Heart left ventricle (tissue), 16 donors: ENCODE measurements at places on chromosomes 7 and 10. TPM values are rescaled to one million over a fixed set of nuclear protein-coding genes. Genes with fewer than 3 reads are reported as not detected.

- no peak for DNase-seq
Measured at GRCh38 chr7:140674356-140674800, 1.6 kb downstream of the ADCK2 start.

- DNase-seq, result peak; percentile 77
Measured at GRCh38 chr7:2157473-2158279, 75.1 kb downstream of the MAD1L1 start.

- no peak for DNase-seq
Measured at GRCh38 chr7:118264836-118265235, 40.3 kb downstream of the ANKRD7 start.

DNA sequence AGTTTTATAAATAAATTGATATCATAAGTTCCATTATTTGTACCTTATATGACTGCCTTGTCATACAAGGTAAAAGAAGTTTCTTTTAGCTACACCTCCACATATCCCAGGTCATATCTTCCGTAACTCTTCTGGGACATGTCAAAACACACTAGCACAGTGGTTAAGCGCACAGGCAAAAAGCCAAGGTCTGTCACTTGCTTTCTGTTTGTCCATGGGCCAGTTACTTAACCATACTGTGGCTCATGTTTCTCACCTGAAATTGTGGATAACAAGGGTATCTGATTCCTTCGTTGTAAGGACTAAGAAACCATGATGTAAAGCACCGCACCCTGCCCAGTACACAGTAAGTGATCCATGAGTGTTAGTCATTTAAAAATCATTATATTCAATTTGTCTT, 56.2 kb downstream of the SEMA3D start:
- DNase-seq, result no peak

DNA sequence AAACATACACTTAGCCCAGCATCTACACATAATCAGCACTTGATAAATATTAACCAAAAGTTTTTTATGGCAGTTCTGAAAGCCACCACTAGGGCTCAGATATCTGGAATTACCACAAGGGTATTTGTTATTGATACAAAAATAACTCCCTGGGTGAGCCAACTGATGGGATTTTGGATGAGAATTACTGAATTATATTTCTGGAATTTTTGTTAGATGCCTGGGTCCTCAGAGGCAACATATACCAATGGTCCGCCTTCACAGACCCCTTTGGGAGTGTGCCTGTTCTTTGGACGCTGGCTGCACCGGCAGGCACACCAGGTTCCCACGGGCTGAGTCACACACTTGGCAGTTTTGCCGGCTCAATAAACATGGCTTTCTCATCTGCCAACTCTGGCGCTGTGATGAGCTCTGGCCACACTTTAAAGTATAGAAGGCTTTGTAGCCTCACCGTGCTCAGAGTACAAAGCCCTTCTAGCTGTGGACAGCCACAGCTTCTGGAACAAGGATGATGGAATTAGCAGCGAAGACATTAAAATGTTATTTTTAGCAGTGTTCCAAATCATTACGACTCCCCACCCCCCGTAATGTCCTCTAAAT, 24.5 kb upstream of the EEPD1 start:
- peak; percentile 75 for DNase-seq

The PRXL2A gene
- total RNA-seq, result 78.5 TPM

DNA sequence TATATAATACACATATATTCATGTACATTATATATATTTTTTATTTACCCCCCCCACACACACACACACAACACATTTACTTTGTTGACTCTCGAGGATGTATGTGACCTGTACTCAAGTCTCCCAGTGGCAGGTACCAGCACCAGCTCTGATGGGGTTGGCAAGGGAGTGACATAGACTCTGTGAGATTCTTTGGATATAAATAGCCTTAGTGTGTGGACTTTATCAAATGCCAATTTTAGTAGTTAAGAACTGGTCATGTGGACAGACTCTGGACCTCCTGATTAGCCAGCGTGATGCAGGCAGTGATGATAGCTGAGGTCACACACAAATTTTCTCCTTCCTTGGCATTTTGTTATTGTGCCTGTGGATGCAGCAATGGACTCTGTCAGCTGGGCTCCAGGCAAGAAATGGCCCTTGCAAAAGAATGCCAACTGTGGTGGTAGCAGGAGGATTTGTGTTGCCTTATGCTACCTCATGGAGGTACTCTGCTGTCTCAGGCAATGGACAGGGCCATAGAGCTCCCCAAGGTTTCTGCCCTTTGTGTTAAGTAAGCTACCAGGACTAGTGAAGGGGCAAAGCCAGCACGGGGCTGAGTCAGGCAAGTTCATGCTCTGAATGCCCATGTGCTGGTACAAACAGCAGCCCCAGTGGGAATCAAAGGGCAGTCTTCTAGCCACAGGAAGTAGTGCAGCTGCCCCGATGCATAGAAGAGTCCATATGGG, 224.6 kb upstream of the ZWINT start:
- peak; percentile 32 for DNase-seq

The C10orf143 gene
- total RNA-seq, result 0.32 TPM

The FAM200A gene
- 5.6 TPM for total RNA-seq

DNA sequence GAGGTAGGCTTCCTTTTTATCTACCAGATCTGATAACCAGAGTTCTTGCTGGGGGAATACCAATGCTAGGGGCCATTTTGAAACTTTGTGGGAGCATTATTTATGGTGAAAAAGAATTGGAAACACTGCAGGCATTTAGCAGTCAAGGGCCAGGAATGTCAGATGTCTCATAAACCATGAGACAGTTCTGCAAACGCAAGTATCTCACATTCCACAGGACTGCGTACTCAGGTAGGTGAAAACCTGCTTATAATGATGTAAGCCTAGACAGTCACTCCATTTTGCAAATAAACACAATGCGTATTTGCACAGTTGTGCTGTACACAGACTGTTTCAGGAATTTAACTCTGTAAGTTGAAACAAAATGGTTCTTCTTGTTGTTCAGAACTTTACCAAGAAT, 33.9 kb downstream of the ECHDC3 start:
- DNase-seq, result no peak

DNA sequence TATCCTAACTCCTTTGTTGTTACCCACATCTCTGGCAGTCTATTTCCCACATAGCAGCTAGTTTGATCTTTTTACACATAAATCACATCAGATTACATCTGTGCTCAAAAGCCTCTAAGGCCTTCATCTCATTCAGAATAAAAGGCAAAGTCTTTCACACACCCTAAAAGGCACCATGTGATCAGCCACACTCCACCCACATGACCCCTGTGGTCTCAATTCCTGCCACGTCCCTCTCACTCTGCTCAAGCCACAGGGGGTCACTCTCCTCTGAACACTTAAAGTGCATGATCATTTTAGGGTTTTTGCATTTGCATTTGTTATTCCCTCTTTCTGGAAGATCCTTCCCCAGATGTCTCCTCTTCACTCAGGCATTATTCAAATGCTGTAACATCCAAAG, 30.8 kb downstream of the ELAPOR2 start:
- no peak for DNase-seq

GRCh38 chr7:65475734-65476319, 102.2 kb downstream of the ZNF92 start:
- DNase-seq, result no peak

DNA sequence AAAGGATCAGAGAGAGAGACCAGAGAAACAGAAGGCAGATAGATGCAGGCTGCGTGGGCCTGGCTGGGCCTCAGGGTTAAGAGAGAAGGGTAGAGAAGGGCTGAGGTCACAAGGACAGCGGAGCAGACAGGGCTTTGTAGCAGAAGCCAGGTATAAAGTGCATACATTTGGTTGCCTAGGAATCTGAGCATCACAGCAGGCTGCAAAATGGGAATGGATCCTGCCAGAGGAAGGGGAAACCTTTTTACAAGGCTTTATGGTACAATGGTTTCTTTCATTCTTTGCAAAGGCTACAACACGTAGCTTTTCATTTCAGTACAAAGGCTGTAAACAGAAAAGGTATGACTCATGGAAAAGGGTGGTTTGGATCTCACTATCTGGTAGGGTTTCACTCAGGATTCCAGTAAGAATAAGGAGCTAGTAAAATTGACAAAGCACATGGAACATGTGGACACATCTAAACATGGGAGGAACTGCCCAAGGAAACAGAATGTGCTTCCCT, 275.1 kb downstream of the DOCK4 start:
- no peak for DNase-seq

GRCh38 chr10:70193391-70193844, 23.1 kb upstream of the SAR1A start:
- no peak for DNase-seq

The GDF10 gene
- 0.25 TPM for total RNA-seq

The CALML5 gene
- total RNA-seq, result not detected

DNA sequence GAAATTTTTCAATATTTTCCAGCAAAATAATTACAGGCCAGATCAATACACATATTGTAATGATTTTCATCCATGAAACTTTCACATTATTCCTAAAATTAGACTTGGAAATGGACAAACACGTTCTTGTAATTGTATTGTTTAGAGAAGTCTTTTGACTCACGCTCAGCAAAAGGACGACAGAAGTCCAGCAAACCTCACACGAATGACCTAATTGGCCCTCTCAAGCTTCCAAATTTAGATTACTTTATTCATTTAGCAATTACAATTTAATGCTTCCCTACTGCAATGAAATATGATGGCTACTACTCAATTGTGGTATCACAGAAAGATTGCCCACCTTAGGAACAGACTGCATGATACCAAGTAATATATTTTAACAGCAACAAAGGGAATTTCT, 702.2 kb downstream of the MAGI2 start:
- DNase-seq, result no peak

The VGF gene
- 0.19 TPM for total RNA-seq

DNA sequence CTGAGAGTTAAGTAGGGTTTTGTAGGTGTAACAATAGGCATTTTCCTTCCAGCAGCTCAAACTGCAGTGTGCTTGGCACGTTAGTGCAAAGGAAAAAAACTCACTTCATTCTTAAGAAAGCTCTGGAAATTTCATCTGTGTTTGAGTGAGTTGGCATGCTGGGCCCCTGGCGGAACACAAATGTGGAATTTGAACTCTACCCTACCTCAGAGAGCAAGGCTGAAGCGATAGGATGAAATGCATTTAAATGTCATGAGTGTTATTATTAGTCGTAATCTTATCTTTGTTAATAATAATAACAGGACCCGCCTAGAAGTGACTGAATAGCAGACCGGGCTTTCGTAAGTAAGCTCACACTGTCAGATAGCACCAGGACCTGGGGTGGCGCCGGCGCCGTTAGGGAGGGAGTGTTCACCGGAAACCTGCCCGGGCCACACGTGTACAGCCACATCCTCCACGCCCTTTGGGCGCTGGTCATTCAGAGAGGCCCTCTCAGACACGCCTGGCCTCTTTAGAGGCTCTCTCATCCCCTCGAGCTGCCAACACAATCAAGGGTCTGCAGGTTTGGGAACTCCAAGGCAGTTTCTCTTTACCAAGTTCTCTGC, 63.5 kb downstream of the GRK5 start:
- peak; percentile 92 for DNase-seq

- DNase-seq, result no peak
Measured at GRCh38 chr10:59702347-59702746, 7.3 kb downstream of the SLC16A9 start.

GRCh38 chr10:116237260-116237659, 35.7 kb downstream of the GFRA1 start:
- DNase-seq, result no peak

DNA sequence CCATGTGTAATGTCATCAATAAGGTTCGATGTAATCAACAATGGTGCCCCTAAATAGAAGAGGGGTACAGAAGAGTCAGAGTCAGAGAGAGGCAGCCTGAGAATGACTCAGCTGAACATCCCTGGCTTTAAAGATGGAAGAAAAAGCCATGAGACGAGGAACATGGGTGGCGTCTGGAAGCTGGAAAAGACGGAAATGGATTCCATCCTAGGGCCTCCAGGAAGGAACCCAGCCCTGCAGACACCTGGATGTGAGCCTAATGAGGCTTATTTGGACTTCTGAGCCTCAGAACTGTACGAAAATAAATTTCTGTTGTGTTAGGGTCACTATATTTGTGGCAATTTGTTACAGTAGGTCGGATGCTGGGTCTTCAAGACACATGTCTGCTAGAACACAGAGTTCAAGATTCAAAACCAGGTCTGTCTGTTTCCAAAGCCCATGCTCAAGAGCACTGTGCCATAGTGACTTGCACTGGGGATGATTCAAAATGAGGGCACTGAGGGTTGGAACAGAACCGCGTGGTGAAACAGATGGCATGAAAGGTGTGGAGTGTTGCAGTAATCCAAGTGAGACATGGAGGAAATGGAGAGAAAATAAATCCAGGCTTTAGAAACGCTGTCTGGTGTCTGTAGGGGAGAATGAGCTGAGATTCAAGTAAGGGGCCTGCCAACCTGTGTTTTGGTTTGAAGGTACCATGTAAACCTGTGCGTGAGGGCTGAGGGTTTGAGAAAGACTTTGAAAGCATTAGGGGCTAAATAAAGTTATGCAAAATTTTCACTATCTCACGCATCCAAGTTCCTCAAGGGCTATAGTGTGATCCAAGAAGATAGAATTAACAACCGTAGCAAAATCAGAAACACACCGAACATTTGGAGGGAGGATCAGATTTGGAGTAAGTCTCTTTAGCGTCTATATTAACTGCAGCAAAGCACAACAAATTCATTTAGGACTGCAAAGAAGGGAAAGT, 849.1 kb upstream of the AUTS2 start:
- DNase-seq, result no peak

DNA sequence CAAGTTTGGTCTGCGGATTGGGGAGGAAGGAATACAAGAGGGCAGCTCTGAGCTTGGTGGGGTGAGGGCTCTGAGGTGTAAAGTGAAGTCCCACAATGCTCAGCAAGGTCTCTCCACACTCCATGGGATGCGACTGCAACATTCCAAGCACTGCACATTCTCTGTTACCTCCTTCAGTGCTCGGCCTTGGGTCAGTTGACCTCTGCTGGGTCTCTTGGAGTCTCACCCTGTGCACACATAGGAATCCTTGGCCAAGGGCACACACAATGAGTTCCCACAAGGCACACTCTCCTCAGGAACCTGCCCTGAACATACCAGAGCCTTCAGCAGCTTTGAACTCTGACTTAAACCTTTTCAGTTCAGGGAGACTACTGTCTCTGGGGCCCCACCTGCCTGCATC, 2.4 kb upstream of the WDFY4 start:
- no peak for DNase-seq

DNA sequence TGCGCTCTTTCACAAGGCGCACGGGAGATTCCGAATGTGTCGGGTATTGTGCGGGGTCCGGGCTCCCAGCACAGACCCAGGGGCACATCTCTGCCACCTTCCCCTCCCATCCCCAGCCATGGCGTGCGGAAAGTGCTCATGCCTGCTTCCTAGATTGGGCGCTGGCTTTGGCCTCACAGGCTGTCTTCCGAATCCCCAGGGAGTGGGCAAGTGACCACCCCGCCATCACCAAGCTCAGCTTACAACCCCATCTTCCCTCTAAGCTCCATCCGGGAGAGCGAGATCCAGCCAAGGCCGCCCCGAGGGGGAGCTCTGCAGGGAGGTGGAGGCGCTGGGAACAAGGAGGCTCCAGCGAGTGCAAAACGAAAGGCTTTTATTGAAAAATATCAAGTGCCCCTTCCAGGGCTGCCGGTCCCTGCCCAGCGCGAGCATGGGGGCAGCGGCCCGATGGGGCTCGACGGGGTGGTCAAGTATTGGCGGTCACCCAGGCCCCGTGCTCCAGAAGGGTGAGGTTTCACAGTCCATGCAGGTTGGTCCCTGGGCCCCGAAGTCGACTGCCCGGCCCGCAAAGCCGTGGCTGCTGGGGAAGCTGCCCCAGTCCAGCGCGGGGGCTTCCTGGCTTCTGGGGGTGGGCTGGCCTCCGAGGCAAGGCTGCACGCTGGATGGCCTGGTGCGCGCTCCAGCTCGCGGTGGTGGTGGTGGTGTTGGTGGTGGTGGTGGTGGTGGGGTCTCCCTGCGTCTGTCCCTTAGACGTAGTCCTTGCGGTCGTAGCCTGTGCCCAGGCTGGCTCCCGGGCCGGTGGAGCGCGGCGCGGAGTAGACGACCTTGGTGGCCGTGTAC, 1.2 kb downstream of the CLDN3 start:
- DNase-seq, result no peak
